ENCODE measurements at places on chromosomes 3 and 15.

- no peak for DNase-seq
Measured at GRCh38 chr3:4232798-4233197, 70.4 kb upstream of the SETMAR start.

DNA sequence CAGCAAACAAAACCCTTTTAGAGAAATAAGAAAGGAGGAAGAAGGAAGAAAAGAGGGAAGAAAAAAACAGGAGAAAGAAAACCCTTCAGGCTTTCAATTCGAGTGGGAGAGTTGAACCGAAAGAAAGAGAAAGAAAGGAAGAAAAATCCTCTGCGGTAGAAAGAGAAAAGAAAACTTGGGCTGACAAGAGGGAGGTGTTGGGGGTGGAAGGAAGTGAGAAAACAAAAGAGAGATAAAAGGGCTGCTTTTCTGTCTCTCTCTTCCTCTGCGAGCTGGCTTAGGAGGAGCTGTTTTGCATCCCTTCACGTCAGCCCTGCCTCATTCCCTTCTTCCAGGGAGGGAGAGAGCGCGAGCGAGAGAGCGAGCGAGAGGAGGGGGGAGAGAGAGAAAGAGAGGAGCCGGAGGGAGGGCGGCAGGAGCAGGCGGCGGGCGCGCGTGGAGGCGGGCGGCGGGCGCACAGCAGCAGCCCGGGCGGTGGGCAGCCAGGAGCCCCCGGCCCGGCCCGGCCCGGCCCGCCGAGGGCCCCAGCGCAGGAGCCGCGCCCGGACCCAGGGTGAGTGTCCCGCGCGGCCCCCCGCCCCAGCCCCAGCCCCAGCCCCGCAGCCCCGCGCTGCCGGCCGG lies at the start of gene ZNF710:
ZNF710 (plus strand) TSS at position 263 of the 621 bp plus-strand sequence. CDS start 65,814 bp downstream, outside the sequence.
- DNase-seq = no peak

GRCh38 chr3:112560721-112561483 lies 860 bp downstream of the ATG3 start:
- DNase-seq = peak; percentile 45

- no peak for DNase-seq
Measured at GRCh38 chr3:42996021-42996420, 16.9 kb downstream of the GASK1A start.

DNA sequence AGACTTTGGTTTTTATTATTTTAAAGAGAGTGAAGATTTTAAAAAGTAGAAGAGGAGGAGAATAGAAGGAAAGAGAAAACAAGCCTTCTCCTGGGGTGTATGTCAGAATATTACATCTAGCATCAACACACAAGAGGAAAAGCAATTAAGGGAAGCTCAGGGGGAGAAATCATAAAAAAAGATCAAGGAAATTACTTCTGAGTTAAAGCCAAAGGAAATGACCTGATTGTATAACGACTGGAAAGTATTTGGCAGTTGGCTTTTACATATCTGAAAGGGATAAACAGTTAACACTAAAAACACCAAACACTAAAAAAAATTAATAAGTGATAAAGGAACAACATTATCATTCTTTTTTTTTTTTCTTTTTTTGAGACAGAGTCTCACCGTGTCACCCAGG lies 58.4 kb downstream of the CPNE4 start:
- no peak for DNase-seq

DNA sequence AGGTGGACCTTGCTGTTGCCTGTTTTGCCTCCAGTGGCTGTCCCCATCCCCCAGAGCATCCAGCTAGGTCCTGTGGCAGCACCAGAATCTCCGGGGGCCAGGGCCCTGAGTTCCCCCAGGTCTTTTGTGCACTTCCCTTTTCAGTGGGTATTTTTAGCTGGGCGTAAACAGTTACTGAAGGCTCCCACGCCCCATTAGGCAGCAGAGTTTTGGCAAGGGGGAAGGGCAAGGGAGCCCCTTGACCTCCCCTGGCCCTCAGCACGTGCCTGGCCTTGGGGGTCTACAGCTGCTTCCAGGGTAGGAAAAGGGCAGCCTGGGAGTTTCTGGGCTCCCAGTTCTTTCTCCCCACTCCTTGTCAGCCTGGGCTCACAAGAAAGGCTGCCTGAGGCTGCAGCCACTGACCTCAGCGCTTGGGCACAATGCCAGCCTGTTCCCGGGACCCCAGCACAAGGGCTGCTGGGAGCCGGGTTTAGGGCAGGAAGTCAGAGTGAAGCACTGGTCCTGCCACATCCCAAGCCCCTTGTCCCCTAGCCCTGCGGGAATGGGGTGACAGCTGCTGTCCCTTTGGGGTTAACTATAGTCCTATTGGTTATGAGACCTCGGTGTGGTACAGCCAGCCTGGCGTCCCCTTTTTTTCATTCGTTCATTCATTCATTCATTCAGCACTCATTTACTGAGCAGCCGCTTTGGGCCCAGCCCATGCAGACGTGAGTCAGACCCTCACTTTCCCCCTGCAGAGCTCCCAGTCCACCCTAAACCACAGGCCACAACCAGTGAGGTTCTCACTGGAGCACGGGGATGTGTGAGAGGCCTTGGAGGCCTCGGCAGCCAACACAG lies 8.4 kb downstream of the CSK start:
- no peak for DNase-seq

DNA sequence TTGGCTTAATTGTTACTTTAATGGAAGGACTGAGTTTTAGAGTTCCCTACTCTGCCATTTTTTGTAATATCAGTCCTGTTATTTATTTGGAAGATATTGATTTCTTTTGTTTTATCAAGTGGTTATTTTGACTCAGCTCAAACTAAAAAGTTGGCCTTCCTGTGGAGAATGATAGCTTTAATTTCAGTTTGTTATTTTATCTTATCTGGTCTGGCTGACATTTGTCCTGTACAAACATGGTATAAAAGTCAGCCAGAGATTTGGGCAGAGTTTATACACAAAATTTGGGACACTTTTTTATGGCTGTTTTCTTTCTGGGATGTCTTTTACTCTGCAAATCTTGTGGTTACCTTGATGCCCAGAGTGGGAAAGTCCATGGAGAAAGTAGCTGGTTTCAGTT lies 41.4 kb upstream of the DNAJC19 start:
- no peak for DNase-seq

DNA sequence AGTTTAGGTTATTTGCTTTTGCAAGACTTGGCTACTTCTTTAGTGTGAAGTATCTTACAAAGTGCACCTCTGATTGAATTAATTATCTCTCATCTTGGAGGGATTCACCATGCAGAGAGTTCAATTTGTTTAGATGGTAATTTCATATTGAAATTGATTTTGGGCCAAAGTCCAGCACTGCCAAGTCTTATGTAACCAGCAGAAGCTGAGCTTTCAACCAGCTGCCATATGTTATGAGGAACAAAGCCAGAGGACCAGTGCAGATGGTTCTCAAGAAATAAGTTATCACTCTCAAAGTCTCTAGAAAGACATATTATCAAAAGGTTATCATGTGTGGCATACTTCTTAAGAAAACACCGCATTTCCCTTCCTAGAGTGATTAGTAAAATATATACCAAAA lies 29.0 kb downstream of the ABHD6 start:
- DNase-seq = no peak

DNA sequence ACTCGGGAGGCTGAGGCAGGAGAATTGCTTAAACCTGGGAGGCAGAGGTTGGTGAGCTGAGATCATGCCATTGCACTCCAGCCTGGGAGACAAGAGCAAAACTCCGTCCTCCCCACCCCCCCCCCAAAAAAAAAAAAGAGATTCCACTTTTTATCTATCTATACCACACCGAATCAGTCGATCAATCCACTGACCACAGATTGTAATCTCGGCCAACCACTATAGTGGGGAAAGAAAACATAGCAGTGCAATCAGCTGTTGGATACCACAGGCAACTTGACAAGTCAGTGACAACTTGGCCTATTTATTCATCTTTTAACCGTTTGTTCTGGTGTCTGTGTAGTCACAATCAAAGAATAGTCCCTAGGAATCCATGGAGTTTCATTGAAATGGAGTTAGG lies 299.2 kb downstream of the FHIT start:
- no peak for DNase-seq

- no peak for DNase-seq
Measured at GRCh38 chr15:56744701-56745683, 11.7 kb upstream of the ZNF280D start.

DNA sequence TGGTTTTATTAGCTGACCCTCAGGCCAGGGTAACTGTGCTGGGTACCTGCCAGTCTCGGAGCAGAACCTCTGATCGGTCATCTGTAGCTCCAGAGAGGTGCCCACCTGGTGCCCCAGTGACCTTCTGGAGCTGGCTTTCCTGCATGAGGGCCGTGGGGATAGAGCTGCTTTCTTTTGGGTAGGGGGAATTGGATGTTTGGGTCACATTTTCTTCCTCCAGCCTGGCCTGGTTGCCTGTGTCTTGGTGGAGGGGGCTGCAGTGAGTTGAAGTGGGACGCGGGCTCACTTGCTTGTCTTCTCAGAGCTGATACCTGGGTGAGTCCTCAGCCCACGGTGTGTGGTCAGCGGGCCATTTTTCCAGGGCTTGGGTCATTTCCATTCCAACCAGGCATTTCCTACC lies 2.6 kb downstream of the ZNF710 start:
- DNase-seq = no peak

- no peak for DNase-seq
Measured at GRCh38 chr3:155553326-155553725, 191.5 kb downstream of the PLCH1 start.

DNA sequence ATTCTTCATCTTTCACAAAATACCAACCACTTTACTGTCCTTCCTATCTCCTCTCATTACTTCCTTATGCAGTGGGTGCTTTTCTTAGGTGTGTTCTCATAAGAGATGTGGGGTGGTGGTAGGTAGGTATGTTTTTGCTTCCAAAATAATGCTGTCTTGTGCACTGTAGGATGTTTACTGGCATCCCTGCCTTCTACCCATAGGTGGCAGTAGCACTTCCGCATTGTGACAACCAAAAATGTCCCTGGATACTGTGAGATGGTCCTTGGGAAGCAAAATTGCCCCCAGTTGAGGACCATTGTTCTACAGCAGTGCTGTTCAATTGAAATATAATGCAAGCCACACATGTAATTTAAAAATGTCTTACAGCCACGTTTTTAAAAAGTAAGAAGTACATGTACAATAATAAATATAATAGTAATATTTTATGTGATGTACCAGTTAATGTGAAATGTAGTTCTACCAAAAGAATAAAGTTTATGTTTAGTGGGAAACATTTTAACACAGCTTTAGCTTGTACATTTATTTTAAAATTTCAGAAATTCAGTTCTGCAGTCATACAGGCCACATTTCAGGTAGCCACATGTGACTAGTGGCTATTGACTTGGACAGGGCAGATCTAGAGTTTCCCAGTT lies 75.2 kb downstream of the NEO1 start:
- no peak for DNase-seq

- DNase-seq = no peak
Measured at GRCh38 chr3:38102444-38102814, 34.5 kb downstream of the ACAA1 start.

- no peak for DNase-seq
Measured at GRCh38 chr3:143847787-143848631, at the start of gene SLC9A9. Gene SLC9A9 (minus strand): TSS chr3:143848468. CDS start chr3:143848322, 146 bp downstream.

GRCh38 chr3:65402597-65402996 lies 636.1 kb downstream of the MAGI1 start:
- DNase-seq = no peak

DNA sequence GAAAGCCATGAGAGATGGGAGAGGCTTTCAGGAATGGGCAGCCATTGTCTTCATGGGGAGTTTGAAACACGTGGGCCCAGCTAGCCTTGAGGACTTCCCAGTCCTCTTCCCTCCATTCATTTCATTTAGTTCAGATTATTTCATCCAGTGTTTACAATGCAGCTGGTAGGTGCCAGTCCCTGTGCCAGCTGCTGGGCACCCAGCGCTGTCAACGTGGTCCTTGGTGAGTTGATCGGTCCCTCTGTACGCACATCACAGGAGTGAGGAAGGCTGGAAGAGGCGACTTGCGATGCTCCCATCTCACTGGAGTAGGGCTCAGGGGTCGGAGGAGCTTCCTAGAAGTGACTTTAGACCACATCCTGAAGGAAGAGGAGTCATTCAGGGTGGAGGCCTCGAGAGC lies 206.4 kb upstream of the BHLHE40 start:
- DNase-seq = no peak

DNA sequence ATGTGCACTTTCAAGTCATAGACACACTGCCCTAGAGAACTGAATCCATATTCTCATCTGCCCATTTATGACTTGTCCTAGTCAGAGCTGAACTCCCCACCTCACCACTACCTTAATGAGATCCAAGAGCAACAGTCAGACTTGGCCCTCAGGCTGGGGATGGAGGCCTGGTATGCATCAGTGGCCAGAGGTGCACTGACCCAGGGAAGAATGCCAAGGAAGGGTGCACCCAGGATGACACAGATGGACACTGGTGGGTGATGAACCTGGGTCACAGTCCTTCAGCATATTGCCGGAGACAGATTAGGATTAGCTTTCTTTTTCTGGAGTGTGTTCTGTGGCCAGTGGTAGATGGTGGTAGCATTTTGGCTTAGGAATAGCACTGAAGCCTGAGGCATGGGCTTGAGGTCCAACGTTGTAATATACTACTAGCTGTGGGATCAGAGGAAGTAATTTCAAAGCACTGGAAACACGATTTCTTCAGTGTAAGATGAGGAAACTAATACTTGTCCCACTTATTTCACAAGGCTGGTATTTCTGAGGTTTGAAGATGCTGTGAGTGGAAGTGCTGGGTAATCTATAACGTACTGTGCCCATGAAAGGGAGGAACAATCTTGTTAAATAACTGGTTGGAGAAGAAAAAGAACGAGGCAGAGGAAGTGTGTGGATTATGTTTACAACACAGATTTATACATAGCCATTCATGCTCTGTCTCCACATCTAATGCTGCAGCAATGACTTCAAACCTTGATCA lies 265.0 kb downstream of the THRB start:
- DNase-seq = no peak

GRCh38 chr15:91876187-91876586 lies 22.7 kb downstream of the SLCO3A1 start:
- no peak for DNase-seq

DNA sequence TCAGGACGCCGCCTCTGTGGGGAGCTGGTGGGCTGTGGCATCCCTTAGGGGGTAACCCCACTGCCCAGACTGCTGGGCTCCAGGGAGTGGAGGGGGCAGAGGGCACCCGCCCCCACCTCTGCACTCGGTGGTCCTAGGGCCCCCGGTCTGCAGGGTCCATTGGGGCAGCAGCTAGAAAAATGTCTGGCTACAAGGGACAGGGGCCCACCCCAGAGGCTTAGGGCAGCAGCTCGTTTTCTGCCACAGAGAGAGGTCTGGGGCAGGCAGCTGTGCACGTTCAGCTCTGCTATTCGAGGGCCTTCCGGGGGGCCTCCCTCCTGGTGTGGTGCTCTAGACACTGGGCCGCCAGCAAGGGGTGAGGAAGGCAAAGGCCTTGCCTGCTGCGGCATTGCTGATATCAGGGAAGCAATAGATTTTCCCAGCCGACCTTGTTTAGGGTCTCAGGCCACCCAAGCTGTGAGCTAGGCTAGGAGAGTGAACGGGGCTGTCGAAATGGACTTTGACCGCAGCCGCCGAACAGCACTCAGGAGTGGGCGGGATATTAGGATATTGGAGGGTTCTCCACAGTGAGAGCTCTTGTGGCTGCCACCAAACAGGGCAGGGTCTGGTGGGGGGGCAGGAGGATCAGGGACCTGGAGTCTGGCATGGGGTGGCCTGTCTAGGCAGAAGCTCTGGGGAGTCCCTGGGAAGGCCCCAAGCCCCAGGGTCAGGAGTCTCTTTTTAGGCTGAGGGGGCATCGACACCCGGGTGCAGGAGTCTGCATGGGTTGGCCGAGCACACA lies 61.4 kb upstream of the KLF13 start:
- DNase-seq = no peak
